NCI-H510A (cell line): ENCODE measurements at places on chromosomes 7 and 10.

DNA sequence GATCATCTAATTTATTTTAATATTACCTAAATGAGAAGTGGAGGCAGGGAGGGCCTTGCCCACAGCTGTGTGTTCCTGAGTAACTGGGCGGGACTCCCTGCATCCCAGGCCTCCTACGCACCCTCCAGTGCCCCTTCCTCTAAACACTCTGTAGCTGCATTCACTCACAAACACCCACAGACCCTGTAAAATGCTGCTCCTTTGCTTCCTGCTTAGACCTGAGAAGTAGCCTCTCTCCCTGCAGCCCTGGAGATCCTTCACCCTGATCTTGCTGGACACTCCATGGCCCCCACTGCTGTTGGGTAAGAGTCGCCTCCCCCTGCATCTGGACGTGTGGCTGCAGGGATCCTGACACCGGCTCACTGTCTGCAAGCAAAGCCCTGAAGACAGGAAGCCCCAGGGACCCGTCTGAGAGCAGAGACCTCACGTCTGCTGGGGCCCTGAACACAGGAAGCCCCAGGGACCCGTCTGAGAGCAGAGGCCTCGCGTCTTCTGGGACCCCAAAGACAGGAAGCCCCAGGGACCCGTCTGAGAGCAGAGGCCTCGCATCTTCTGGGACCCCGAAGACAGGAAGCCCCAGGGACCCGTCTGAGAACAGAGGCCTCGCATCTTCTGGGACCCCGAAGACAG lies 589.8 kb downstream of the DNAJB6 start:
- DNase-seq = no peak

DNA sequence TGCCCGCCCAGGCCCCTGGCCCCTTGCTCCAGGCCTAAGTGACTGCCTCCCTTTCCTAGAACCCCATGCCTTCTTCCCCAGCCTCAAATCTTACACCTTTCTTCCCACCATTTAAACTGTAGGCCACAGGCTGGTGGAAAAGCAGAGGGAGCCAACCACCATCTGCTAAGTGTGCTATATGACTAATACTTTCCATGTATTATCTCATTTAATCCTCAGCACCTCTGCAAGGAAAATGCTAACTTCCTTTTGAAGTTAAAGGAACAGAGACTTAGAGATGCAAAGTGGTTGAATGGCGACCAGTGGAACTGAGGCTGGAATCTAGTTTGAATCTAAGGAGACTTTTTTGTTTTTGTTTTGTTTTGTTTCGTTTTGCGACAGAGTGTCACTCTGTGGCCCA lies 17.8 kb upstream of the MTPAP start:
- DNase-seq = no peak

GRCh38 chr7:51033727-51034520 lies 251.2 kb upstream of the GRB10 start:
- no peak for DNase-seq

DNA sequence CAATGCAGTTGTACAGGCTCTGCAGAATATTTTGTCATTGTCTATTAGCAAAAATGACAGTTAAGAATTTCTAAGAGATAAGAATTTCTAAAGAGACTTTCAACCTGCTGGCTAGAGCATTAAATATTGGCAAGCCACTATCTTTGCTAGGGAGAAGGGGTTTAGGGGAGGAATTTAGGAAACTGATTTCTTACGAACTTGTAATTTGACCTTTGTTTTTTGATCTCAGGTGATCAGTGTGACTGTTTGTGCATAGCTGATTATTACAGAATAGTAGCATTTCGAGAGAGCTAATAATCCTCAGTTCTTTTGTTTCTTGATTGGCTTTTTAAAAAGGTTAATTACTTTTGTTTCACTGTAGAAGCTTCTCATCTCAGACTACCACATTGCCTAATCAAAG lies 68.1 kb downstream of the ST7 start:
- no peak for DNase-seq
